ENCODE measurements at places on chromosomes 7 and 10. TPM values are rescaled to one million over a fixed set of nuclear protein-coding genes. Genes with fewer than 3 reads are reported as not detected.

STEAP2 gene
- under 0.01 TPM for total RNA-seq

GRCh38 chr10:59400214-59400613 lies 37.9 kb upstream of the FAM13C start:
- DNase-seq = no peak

DNA sequence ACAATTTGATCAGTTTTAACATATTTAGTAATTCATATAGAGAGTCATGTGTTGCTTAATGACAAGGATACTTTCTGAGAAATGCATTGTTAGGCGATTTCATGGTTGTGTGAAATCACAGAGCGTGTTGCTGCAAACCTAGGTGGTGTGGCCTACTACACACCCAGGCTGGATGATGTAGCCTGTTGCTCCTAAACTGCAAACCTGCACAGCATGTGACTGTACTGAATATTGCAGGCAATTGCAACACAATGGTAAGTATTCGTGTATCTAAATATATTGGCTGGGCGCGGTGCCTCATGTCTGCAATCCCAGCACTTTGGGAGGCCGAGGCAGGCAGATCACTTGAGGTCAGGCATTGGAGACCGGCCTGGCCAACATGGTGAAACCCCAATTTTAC lies 73.7 kb upstream of the BAIAP2L1 start:
- DNase-seq = no peak

PTTG1IP2 gene
- not detected for total RNA-seq

DNA sequence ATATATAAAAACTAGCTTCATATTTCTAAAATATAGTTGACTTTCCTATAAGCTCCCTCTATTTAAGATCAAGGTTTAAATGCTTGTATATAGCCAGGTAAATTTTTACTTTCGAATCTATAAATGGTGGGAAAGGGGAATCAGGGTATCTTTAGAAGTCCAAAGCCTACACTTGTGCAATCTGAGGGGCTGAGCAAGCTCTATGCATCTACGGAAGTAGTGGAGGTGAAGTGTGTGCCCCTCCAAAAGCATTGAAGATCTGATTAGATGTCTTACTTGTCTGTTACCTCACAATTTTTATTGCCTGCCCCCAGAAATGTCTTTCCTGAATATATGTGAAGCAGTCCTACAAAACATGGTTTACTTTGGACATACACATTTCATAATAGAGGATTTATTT lies 1.6 kb downstream of the AKAP9 start:
- no peak for DNase-seq

DNA sequence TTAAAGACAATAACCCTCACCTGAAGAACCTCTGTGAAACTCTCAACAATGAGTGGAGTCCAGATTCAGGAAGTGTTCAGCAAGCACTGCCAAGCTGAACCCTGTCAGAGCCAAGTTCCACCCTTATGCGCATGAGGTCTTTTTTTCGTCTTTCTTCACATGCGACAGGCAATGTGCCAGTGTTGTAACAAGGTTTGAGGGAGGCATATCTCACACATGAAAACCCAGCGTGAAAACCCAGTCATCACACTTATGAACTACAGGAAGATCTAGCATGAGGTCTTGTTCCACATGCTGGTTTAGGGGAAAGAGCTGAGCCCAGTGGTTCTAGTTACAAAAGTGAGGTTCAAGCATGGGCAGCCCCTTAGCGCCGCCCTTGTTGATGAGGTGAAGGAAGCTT lies 49.7 kb downstream of the RABGEF1 start:
- DNase-seq = no peak

GRCh38 chr7:116630932-116631671 lies 40.9 kb upstream of the MET start:
- DNase-seq = no peak

DNA sequence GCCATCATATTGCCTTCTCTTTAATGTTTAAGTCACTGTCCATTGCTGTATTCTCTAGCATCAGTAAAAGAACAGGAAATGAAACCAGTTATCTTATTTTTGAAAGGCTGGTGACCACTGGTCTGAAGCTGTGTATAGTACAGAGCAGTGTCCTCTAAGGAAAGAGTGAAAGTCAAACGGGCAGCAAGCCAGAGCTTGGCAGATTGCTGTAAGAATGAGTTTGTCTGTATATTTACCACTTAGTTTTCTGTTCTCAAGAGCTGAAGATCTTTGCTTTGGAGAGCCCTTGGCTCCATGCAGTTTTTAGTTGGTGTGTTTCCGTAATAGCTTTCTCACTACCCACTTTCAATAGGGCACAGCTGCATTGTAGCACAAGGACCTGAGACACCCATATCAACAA lies 31.9 kb downstream of the PCBD1 start:
- no peak for DNase-seq

DNA sequence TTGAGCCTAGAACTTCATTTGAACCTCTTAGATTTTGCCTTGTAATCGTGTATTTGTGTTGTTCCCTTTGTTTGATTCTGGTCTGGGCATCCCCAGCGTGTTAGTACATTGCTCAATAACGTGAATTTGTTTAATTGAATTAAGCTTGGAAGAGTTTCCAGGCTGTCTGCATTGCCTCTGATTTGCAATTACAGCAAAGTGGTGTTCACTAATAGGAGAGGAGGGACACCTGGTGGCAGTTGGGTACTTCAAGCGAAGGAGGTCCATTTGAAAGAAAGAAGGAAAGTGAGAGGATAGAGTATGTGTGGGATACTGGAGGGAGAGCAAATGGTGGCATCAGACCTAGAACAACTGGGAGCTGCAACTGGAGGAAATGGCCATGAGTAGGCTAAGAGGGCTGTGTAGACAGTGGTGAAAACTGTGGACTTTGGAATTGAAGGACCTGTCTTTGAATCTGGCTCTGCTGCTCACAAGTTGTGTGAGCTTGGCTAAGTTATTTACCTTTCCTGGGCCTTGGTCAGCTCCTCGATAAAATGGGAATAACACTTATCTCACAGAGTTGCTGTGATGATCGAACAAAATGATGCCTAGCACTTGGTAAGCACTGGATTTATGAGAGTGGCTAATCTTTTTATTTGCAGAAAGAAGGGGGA lies 15.1 kb downstream of the LSMEM1 start:
- peak; percentile 87 for DNase-seq

DNA sequence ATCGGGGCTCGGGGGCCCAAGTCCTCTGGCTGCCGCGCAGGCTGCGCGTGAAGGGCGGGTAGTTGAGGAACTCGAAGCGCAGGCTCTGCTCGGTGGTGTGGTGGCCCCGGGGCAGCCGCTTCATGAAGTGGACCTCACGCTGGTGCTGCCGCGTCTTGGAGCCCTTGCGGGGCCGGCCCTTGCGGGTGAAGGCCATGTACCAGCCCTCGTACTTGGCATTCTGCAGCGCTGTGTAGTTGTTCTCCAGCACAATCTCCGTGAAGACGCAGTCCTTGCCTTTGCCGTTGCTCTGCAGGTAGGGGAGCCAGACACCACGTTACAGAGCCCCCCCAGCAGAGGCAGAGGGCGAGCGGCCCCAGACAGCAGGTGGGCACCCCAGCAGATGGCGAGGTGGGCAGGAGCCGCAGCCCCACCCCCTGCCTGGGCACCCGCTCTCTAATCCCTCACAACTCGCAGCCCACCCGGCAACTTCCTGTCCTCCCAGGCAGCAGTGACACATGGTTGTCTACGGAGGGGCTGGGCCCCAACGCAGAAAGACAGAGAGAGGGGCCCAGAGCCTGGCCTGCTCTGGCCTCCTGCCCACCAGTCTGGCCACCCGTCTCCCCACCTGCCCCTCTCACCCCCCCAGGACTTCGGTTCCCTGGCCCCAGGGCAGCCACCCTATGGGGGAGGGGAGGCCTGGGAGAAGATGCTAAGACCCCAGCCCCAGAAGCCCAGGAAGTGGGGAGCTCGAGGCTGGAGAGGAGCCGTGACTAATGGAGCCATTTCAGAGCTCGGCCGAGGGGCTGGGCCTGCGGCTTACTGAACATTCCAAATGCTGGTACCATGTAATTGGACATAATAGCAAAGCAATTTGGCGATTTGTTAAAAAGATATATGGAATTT lies 5.3 kb downstream of the FGF8 start:
- DNase-seq = no peak

POLD2 gene
- 39.5 TPM for total RNA-seq

DNA sequence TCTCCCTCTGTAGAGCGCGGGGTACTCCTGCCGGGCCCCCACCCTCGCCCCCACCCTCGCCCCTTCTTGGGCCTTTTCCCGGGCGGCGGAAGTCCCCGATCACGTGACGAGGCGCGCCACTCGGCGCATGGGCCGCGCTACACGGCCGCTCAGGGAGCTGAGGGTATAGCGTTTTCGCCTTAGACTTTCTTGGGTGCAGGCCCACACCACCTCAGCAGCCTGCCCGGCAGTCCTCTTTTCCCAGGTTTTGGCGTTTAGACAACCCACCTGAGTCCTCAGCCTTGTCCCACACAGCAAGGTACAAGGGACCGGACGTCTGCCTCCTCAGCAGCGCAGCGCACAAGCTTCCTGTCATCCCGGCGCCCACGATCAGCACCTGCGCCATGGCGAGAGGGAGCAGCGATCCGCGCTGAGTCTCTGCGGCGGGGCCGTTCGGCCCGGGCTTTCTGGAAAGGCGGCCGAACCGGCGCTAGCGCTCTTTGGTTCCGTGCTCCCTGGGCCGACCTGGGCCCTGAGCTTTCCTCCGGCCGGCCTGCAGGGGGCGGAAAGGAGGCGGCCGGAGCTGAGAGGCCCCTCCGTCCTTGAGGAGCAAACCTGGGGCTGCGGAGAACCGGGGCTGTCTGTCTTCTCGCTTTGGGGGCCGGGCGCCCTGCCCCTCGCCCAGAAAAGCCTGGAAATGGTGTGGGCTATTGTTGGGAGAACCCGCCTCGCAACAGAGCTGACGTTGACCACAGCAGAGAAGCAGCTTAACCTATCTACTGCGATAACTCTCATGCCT lies at the start of gene RNLS:
Gene RNLS, minus strand, starts transcription at position 513 of the 778 bp plus-strand sequence.
- DNase-seq = peak; percentile 33

PLAC9 gene
- 0.40 TPM for total RNA-seq

- DNase-seq = no peak
These were observed 53.9 kb downstream of the ACADSB start for GRCh38 chr10:123062726-123063125.

FOXI2 gene
- not detected for total RNA-seq

GRCh38 chr10:37865957-37866803 lies 8.8 kb upstream of the ZNF248 start:
- DNase-seq = no peak

GRCh38 chr10:125025341-125025740 lies 83.4 kb downstream of the ZRANB1 start:
- DNase-seq = no peak

DNA sequence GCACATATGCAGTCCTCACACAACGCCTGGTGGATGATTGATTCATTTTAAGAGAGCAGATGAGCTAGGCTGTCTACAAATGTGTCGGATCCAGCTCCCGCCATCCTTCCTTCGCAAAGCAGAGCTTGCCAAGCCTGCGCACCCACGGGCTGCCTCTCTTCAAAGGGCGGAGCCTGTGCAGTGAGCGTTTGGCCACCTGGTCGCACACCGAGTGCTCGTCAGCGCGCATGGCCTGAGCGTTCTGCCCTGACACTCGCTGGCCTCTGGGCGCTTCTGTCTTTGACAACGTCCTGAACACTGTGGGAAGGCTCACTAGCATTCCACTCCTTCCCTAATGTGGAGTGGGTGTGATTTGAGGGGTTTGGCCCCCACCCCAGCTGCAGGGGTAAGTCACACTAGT lies 47.1 kb upstream of the TMEM72 start:
- DNase-seq = no peak

- no peak for DNase-seq
These were observed 68.6 kb downstream of the FRMPD2 start for GRCh38 chr10:48205918-48206317.

DNA sequence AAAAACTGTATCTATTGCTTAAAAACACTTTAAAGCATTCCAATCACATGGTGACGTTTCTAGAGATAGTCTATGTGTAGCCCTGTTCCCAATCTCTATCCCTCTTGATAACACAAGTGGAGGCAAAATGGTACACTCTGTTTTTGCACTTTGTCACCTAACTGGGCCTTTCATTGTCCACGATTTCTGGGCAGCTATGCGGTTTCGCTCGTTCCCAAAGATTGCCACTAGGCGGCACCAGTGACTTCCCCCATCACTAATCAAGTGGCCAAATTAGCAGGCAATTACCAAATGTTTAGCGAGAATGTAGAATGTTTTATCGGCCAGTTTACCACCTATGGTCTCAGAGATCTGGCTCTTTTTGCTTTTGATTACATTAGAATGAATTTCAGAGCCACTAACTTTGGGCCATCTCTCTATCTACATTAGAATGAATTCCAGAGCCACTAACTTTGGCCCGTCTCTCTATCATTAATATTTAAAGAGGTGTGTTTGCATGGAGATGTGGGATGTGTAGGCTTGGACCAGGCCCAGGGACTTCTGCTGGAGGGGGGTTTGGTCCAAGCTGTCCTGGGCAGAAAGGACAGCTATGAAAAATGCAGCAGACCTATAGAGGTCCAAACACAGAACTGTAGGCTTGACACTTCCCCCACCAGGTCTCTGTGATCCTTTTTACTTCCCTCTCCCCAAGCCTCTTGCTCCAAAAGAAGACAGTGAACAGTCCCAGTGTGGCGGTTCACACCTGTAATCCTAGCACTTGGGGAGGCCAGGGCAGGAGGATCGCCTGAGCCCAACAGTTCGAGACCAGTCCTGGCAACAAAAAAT lies 90.1 kb downstream of the EPC1 start:
- peak; percentile 69 for DNase-seq

DNA sequence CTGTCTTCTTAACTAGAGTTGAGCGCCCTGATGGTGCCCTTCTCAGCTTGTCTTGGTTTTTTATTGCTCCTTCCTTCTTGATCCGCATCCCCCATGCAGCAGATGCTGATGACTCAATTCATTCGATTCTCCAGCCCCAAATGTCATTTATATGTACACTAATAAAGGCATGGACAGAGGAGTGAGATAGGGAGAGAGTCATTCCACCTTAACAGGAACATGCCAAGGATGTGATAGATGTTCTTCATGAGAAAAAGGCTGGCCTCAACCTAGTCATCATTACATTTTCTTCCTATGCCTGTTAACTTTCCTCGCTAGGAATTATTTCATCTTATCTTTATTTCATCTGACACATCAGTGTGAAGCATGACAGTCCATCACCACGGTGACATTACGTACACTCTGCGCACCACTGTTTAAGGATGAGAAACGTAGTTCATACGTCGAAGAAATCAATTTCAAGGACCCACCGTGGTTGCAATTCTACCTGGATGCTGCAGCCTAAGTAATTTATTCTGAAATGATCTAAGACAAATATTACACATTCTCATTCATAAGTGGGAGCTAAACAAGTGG lies 150.3 kb upstream of the FAM171A1 start:
- DNase-seq = no peak

RAMP3 gene
- total RNA-seq = 51.2 TPM

PRKCQ gene
- total RNA-seq = 0.44 TPM

PLCE1 gene
- total RNA-seq = 0.44 TPM

DNA sequence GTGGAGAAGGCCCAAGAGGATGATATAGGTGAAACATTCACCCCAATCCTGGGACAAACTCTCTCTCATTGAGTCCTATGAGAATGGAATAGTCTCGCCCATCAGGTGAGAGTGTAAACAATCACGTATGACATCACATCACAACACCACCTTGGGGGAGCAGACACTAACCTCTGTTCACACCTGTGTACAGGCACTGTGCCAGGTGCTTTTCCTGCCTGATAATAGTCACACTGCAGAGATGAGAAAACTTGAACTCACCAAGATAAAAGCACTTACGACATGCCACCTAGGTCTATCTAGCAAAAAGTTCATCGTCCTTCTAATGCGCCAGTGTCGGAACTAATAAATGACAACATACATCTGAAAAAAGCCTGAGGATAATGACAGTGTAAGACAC lies 187.8 kb downstream of the FAM107B start:
- DNase-seq = no peak

GRCh38 chr10:131024259-131025131 lies 287.0 kb downstream of the TCERG1L start:
- no peak for DNase-seq

Data from lung microvascular endothelial cell (primary cell).